ENCODE measurements at places on chromosomes 7 and 10.
A peak's percentile ranks its signal among the peaks of the same experiment; 100 is the strongest.

DNA sequence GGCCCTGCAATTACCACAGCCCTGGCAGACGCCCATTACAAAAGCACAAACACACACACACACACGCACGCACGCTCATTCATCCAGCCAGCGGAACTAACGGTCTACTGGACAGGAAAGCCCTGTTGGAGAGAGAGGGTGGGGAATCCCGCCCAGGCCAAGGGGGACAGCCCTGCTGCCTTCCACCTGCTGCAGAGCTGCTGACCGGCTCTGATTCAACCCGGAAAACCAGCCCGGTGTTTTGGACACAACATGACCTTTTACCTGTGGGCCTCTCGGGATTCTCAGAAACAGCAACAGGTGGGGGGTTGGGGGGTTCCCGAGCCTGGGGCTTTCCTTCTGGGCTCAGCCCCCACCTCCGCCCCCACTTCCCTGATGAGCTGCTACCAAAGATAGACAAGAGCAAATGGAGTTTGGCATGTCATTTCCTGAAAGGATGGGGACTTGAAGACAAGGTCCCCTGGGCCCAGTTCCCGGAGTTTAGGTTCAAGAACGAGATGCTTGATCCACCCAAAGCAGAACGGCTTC lies 18.5 kb upstream of the SERPINE1 start:
- no peak for DNase-seq

DNA sequence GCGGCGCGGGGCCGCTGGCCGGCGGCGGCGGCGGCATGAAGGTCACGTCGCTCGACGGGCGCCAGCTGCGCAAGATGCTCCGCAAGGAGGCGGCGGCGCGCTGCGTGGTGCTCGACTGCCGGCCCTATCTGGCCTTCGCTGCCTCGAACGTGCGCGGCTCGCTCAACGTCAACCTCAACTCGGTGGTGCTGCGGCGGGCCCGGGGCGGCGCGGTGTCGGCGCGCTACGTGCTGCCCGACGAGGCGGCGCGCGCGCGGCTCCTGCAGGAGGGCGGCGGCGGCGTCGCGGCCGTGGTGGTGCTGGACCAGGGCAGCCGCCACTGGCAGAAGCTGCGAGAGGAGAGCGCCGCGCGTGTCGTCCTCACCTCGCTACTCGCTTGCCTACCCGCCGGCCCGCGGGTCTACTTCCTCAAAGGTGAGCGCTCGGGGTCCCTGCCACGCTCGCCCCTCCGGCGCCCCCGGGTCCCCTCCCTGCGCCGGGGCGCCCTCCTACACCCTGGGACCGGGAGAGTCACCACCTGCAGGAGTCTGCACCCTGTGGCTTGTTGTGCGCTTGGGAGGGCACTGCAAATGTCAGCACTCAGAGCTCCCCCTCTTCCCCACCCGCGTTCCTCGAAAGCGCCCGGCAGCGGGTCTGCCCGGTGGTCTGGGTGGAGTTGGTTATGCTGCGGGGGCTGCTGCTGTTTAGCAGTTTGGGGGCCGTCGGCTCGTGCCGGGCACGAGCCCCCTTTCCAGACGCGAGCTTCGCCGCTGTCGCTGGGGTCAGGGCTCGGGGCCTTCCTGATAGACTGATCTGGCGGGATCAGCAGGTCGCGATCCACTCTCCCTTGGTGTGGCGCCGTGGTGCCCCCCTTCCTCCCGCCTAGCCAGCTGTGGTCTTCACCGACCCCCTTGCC lies 627 bp downstream of the DUSP5 start:
- peak; percentile 57 for DNase-seq

- no peak for DNase-seq
Observed at GRCh38 chr7:5442757-5443305, 19.2 kb upstream of the TNRC18 start.

GRCh38 chr10:102322914-102323313 lies 72.6 kb upstream of the NFKB2 start:
- DNase-seq = no peak

GRCh38 chr7:35556515-35557471 lies 138.1 kb downstream of the HERPUD2 start:
- no peak for DNase-seq

DNA sequence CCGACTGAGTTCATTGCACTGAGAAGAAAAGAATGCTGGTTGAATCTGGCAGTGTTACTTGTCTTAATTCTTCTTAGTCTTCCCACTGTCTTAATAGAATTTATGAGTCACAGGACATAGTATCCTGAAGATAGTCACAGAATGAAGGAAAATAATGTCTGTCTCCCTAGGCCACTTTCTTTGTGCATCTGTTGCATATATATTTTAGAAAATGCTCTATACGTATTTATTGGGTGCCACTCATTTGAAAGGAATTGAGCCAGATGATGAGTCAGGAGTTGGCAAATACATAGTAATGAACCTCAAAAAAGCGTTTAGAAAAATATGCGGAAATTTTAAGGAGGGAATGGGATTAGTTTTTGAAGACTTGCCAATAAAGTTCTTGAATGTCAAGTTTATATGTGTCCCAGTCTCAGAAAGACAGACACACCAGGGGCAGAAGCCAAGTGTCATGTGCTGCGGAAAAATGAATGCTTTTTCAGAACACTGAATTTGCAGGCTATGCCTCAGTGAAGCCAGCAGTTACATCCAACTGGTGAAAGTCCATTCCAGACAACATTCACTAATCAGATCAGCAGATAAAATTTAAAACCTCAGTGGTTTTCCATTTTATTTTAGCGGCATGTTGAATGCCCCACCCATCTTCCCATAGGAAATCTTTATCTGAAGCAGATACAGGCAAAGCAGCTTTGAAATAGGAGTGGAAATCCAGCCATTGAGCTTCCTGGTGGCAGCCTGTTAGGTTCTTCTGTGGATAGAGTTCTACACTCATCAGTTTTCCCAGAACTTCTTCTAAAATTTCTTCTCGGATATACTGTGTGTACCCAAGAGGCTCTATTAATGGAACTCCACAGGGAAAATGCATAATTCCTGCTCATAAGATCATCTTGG lies 308.4 kb downstream of the BICC1 start:
- no peak for DNase-seq

- DNase-seq = no peak
Observed at GRCh38 chr7:130543487-130544010, 51.7 kb downstream of the MEST start.

GRCh38 chr7:157818701-157819454 lies 482.1 kb downstream of the DNAJB6 start:
- no peak for DNase-seq

DNA sequence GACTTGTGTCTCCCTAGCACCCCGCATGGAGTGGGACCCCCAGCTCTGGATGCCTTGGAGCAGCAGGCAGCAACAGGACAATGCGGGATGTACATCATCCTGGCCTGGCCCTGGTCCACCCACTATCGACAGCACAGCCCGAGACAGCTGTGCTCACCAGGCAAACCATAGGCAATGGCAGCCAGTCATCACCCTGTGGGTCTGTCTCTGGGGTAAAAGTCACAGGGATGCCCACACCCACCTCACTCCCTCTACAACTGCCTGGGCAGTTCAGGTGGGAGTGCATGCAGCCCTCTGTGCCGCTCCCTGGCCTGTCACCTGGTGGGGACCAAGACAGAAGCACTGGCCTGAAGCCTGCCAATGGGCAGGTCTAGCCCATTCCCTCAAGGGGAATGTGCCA lies 147.8 kb downstream of the GRID1 start:
- DNase-seq = no peak

GRCh38 chr7:57205000-57205399 lies 72.8 kb upstream of the ZNF479 start:
- no peak for DNase-seq

All from activated T-cell treated with anti-CD3 and anti-CD28 coated beads, Interleukin-2, amount 50 U/mL, for 4 hours (primary cell).